ENCODE measurements at places on chromosomes 7 and 10.
A peak's percentile ranks its signal among the peaks of the same experiment; 100 is the strongest.

GRCh38 chr10:17835688-17836087, 26.5 kb downstream of the MRC1 start:
- DNase-seq: peak; percentile 68

GRCh38 chr7:135856356-135857144, 107.9 kb upstream of the FAM180A start:
- no peak for DNase-seq

- DNase-seq: no peak
Measured at GRCh38 chr7:15104411-15105092, 202.0 kb upstream of the DGKB start.

DNA sequence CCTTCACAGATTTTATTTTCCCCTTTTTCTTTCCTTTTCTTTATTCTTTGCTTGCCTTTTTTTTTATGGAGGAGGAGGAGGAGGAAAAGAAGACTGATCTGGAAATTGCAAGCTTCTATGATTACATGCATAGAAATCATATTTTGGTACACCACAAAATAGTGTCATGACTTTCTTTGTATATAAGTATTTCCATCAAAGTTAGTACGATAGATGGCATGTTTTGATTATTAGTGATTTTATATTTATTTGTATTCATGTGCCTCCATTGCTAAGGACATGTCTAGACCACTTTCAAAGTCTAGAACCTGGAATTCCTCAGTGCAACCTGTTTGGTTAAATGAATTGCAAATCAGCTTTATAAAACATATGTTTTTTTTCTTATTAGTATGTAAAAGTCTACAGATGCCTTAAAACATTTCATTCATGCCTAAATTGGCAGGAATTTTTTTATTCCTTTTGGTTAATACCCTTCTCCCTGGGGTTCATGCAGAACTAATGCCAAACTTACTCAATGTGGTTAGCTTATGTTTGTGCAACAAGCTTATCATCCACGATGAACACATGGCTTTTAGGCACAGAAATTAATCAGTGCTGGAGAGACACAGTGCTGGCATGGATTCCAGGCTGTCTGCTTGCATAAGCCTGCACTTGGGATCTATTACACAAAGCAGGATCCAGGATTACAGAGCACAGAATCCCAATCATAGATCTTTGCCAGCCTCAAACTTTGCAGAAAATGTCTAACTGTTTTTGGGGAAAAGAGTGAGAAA, 213.1 kb downstream of the CHRM2 start:
- peak; percentile 67 for DNase-seq

- DNase-seq: no peak
Measured at GRCh38 chr10:120736377-120736776, 114.8 kb upstream of the WDR11 start.

GRCh38 chr7:130303982-130304381, 11.0 kb downstream of the CPA4 start:
- DNase-seq: no peak

GRCh38 chr10:86851328-86852207, 95.1 kb downstream of the BMPR1A start:
- DNase-seq: no peak

Measured in amniotic stem cell (primary cell).